ENCODE measurements at places on chromosomes 2 and 18.
A peak's percentile ranks its signal among the peaks of the same experiment; 100 is the strongest.

GRCh38 chr18:8741532-8741931, 36.2 kb downstream of the MTCL1 start:
- no peak for DNase-seq

DNA sequence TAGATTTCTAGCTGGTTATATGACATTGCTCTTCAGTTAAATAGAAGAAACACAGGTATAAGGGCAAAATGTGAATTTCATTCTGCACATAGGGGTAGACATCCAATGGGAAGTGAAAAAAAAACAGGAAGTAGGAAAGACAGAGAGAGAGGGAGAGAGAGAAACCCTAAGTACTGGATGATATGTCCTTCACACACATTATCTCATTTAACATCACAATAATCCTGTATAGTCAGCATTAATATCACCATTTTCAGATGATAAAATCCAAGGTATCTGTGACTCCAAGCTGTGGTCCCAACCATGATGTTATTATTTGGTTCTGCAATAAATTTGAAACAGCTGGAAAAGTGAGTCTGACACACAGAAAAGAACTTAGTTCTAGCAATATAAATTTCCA, 759.9 kb downstream of the SATB2 start:
- DNase-seq, result no peak

- no peak for DNase-seq
Measured at GRCh38 chr2:42880738-42881690, 88.6 kb upstream of the HAAO start.

- no peak for DNase-seq
Measured at GRCh38 chr18:30455741-30456140, 586.8 kb downstream of the DSC3 start.

DNA sequence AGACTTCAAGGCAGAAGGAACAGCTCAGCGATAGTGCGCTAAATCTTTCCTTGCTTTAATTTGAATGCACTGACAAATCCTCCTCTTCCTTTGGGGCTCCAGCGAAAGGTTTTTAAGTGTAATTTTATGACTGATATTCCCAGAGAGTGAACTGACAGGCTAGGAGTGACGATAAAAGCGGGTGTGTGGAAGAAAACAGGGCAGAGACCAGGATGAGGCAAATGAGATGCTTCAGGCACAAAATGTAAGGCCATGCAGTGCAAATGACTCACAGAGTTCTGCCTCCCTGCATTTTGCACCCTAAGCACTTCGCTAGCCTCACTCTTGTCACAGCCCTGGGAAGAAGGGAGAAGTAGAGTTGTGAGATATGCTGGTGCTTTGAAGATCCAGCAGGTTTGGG, 14.7 kb downstream of the KLHL23 start:
- DNase-seq, result no peak

- DNase-seq, result no peak
Measured at GRCh38 chr2:942775-943460, 7.7 kb upstream of the SNTG2 start.

DNA sequence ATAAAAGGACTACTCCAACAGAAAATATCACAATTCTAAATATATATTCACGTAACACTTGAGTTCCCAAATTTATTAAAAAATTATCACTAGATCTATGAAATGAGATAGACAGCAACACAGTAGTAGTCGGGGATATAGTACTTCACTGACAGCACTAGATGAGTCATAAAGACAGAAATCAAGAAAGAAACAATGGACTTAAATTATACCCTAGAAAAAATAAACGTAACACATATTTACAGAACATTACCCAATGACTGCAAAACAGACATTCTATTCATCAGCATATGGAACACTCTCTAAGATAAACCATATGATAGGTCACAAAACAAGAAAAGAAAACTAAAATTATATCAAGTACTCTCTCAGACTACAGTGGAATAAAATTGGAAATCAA, 429.4 kb downstream of the MBD2 start:
- no peak for DNase-seq

DNA sequence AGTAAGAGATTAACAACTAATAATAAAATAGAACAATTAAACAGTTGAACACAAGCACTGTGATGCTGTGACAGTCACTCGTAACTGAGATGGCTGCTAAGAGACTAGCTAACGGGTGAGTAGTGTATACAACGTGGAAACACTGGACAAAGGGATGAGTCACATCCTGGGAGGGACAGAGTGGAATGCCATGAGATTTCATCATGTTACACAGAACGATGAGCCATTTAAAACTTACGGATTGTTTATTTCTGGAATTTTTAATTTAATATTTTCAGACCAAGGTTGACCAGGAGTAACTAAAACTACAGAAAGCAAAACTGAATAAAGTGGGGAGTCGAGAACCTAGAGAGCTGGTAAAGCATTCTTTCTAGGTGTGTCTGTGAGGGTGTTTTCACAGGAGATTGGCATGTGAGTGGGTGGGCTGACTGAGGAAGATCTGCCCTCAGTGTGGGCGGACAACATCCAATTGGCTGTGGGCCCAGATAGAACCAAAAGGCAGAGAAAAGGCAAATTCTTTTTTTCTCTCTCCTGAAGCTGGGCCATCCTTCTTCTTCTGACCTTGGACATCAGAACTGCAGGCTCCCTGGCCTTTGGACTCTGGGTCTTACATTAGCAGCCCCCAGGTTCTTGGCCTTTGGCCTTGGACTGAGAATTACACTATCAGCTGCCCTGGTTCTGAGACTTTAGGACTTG, 14.6 kb downstream of the TMSB10 start:
- DNase-seq, result peak; percentile 63

GRCh38 chr2:226362980-226363379, 436.6 kb downstream of the IRS1 start:
- DNase-seq, result no peak

GRCh38 chr2:127052771-127053691, 53.9 kb downstream of the BIN1 start:
- DNase-seq, result no peak

DNA sequence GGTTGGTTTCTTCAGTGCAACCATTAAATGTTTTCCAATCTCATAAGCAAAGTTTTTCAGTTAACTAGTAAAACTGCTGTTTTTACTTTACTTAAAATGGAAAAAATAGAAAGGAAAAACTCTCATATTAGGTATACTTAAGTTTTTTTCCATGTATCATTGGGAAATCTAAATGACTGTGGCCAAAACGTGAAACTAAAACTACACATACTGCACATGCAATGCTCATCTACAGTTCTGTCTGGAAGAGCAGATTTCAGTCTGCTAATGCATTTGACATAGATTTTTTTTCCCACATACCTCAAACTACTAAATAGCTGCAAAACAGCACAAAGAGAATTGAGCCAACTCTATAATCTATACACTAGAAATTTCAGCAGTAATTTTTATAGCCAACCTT, 62.6 kb downstream of the COL5A2 start:
- DNase-seq, result no peak

- DNase-seq, result no peak
Measured at GRCh38 chr2:189609423-189609816, 28.8 kb upstream of the SLC40A1 start.

DNA sequence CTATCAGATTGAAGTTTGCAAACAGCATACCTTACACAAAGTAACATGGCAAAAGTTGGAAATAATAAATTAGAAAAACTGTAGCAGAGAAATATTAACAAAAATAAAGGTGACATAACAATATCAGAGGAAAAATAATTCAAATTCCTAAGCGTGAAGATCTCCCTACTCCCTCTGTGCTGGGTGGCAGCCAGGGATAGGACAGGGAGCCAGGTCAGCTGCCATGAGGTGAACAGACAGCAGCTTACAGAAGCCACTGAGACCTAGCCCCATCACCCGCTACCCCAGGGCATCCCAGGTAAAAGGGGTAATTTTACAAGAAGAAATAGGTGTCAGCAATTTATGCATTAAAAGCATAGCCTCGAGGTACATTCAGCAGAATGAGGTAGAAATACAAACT, 423.8 kb upstream of the HS6ST1 start:
- DNase-seq, result no peak

- no peak for DNase-seq
Measured at GRCh38 chr2:72037261-72037666, 110.4 kb downstream of the CYP26B1 start.

Data from T-helper 2 cell treated with Interferon-gamma antibody and Interleukin-4, amounts not matched to agents 5 μg/mL and 100 μg/mL, for 36 hours (primary cell).